Transverse colon (tissue), 4 donors: ENCODE measurements at places on chromosomes 2 and 18.
A peak's percentile ranks its signal among the peaks of the same experiment; 100 is the strongest.

- H3K27ac ChIP-seq, result no peak overlapping the region
- no peaks in the 10 kb centered on the region for H3K4me1 ChIP-seq
- no peak for DNase-seq
- no peak overlapping the region for H3K4me3 ChIP-seq
Measured at GRCh38 chr2:6425032-6425431, 440.7 kb downstream of the CMPK2 start.

DNA sequence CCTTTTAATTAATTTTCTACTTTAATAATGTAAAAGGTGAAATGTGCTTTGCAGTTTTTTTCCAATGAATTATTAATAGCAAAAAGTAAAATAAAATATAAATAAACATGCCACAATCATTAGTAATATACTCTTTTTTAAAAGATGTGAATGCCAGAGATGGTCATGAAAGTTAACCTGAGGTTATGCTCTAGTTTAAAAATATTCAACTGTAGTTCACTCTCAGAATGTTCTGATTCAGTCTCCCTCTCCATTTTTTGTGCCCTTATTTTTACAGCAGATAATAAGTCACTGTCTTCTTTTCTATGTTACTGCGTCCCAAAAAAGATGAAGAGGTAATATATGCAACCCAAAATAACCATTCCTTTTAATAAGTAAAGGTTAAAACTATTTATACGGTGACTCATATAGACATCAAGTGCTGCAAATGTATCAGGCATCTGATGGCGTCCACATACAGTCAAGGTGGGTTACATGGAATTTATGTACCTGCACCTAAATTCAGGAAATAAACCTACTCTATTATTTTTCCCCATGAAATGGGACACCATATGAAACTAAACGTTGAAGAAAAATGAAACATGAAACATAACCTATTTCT is 153.6 kb upstream of the ZNF804A start:
- H3K4me1 ChIP-seq, result no peaks in the 10 kb centered on the region
- DNase-seq, result no peak
- H3K36me3 ChIP-seq, result no peaks in the 10 kb centered on the region
- H3K27ac ChIP-seq, result no peak overlapping the region

- peaks cover 7% of the 10 kb centered on the region for H3K4me1 ChIP-seq
- peak; percentile 67 for DNase-seq
- peaks cover 38% of the 10 kb centered on the region for H3K27me3 ChIP-seq
- no peaks in the 10 kb centered on the region for H3K36me3 ChIP-seq
- peak overlapping the region; percentile 85 for H3K27ac ChIP-seq
Measured at GRCh38 chr2:95346231-95346737, 49.1 kb downstream of the KCNIP3 start.

- H3K36me3 ChIP-seq, result no peaks in the 10 kb centered on the region
- no peaks in the 10 kb centered on the region for H3K4me1 ChIP-seq
- H3K27me3 ChIP-seq, result no peaks in the 10 kb centered on the region
- DNase-seq, result no peak
- no peak overlapping the region for H3K27ac ChIP-seq
Measured at GRCh38 chr2:180442860-180443644, 436.0 kb upstream of the CWC22 start.

- H3K27me3 ChIP-seq, result peaks cover 85% of the 10 kb centered on the region
- H3K36me3 ChIP-seq, result no peaks in the 10 kb centered on the region
- peak overlapping the region; percentile 28 for H3K4me3 ChIP-seq
Measured at GRCh38 chr2:240820607-240821428, 799 bp upstream of the KIF1A start.

DNA sequence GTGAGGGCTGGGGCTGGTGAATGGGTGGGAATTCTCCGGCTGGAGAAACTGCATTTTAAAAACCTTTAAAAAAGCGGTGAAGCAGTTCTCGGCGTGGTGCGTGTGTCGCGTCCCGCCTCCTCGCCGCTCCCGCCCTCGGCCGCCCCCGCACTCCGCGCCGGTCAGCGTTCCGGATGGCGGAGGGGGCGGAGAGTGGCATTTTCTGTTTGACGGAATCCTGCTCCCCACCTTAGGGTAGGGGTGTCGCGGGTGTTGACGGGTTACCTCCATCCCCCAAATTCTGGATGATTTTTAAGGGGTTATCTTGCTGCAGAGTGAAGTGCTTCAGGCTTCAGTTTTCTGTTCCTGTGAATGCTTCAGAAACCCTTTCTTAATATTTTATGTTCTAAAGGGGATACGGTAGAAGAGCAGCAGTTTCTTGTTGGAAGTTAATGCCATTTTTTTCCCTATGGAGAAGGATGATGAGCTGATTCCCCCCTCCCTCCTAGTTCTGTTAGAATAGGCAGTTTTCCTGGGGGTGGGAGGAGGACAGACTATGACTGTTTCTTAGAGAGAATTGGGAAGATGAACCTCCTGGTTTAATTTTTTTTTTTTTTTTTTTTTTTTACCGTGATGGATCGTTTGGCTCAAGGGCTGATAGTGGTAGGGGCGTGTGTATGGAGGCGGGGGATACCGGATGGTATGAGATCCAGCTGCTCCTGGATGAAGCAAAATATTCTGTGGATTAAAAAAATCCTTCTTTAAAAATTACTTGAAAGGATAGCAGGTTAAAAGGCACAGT is 756 bp downstream of the ABI2 start:
- DNase-seq, result peak; percentile 30
- peak overlapping the region; percentile 85 for H3K27ac ChIP-seq
- peaks cover 30% of the 10 kb centered on the region for H3K4me1 ChIP-seq
- H3K4me3 ChIP-seq, result peak overlapping the region; percentile 97
- H3K36me3 ChIP-seq, result no peaks in the 10 kb centered on the region
- H3K27me3 ChIP-seq, result no peaks in the 10 kb centered on the region
